ENCODE measurements at places on chromosomes 5 and 9.

DNA sequence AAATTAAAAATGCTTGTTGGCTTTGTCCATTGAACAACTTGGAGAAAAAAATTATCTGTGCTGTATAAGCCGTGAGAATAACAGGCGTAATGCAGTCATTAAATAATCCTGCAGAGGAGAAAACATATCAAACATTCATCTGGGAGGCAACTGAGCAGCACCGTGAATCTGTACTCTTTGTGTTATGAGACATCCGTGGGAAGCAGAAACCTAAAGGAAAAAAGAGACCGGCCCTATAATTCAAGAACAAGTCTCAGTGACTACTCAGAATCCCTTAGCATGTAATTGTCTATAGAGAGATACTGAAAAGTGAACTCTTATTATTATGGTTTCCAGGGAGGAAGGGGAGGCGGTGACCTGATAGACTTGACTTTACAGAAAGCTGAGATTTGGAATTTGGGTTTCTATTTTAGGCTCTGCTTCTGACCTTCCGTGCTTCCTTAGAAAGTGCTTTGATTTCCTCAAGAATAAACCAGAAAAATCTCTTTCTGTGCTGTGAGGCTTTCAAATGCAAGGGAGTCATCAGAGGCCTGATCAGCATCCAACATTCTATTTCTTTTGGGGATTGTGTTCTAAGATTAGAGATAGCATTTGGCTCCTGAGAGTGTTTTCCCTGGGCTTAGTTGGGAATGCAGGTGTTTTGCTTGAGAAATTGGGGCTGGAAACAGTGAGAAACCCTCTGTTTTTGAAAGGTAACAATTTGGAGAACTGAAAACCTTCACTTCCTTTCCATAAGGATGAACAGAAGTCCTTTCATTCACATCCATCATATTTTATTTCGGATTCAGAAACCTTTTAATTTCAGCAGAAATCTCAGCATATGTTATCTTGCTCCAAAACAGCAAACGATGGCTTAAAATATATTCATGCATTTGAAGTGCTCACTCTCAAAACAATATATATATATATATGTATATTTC, 296.7 kb downstream of the CSNK1G3 start:
- no peak for DNase-seq

- DNase-seq, result no peak
Measured at GRCh38 chr5:145941096-145941447, 4.7 kb downstream of the SH3RF2 start.

DNA sequence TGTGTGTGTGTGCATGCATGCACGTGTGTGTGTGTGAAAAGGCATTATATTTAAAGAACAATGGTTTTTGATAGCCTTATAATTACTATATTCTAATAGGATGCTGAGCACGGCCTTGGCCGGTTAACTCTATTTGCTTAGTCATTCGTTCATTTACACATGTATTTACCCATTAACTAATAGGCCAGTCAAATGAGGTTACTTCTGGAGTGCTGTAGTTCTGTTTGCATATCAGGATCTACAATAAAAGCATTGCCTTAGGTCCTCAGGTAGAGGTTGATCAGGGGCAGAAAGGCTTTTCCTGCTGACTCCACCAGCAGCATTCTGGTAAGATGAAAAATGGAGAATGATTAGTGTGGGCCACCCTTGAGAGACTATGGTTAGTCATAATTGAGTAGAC, 219.0 kb downstream of the COMMD10 start:
- no peak for DNase-seq

- no peak for DNase-seq
Measured at GRCh38 chr5:26669523-26669922, 368.9 kb downstream of the CDH9 start.

GRCh38 chr9:98375138-98375726, 119.8 kb upstream of the TBC1D2 start:
- DNase-seq, result no peak
